ENCODE measurements at places on chromosomes 16 and 17. TPM values are rescaled to one million over a fixed set of nuclear protein-coding genes. Genes with fewer than 3 reads are reported as not detected.

DNA sequence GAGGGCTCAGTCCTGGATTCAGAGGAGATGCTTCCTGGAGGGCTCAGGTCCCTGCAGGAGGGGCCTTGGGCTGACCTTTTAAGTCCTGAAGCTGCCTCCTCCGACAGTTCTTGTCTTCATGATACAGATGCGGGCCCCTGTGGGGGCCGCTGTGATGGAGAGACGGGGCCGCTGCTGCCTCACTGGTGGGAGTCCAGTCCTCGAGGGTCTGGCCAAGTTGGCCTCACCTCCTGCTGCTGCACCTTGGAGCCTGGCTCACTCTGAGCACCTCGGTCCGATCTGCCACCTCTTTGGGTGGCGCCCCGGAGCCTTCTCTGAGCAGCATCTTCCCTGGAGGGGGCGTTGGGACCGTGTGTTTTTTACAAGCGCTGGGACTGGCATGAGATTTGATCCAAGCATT is 79.1 kb downstream of the KLHDC4 start:
- no peak for DNase-seq

DNA sequence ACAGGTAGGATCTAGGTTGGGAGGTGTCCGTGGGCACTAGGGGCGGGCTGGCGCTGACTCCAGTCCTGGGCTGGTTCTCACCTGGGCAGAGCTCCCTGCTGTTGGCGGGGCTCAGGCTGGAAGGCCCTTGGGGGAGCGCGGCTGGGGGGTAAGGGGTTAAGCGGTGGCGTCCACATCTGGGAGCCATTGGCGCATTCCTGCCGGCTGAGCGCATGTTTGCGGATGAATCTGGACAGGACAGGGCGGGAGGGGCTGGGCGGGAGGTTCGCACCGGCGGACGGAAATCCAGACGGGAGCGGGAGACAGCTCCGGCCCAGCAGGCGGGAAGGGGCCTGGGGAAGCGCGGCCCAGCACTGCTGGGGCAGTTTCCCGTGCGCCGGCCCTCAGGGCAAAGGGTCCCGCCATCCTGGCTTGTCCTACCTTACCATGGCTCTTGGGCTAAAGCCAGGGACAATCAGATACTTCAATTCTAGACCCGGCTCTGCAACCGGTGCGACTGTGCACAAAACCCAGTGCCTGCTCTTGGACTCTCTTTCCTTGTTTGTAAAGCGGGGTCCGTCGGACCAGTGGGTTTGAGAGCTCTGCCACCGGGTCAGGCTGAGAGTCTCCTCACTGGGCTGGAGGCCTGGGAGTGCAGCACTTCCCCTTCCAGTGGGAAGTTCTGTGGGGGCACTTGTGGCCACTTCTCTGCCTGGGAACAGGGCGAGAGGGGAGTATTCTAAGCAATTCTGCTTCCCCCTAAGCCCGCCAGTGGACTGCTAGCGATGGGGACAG is 7.8 kb downstream of the RARA start:
- peak; percentile 85 for DNase-seq

ACSM5 gene
- total RNA-seq: not detected

RAMP2 gene
- total RNA-seq: 2.4 TPM

QRICH2 gene
- total RNA-seq: 0.48 TPM

ADAD2 gene
- not detected for total RNA-seq

DNA sequence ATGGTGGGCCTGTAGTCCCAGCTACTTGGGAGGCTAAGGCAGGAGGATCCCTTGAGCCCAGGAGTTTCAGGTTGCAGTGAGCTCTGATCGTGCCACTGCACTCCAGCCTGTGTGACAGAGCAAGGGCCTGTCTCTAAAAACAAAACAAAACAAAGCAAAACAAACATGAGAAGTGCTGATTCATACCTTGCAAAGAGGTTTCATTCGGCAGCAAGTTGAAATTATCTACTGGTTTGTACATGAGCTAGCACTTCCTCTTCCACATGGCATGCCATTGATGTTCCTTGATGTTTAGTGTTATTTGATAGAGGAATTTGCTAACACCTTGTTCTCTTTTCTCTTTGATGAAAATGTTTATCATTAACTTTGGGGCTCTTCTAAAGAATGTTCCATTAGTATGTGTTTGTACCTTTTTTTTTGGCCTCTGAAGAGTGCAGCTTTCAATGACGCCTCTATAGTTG is 50.6 kb downstream of the SPECC1 start:
- DNase-seq: peak; percentile 26

DNA sequence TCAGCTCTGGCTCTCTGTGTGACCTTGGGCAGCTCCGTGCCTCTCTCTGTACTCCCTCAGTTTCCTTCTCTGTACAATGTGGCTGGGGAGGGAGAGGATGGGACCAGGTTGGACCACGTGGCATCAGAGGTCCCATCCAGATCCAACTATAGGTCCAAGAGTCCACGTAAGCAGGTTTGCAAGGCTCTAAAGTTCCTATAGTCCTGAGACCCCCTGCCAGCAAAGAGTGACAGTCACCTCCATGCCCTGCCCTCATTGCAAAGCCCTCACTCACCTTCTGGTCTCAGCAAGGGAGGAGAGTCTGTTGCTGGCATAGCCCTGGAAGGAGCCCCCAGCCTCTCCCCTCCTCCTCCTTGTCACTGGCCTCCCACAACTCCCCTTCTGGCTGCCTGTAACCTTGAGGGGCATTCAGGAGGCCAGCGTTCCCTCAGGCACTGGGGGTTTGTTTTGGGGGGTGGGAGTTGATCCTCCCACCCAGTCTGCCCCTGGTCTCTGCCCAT is 6.1 kb upstream of the DRC7 start:
- DNase-seq: no peak

UTS2R gene
- not detected for total RNA-seq

ABCA8 gene
- total RNA-seq: not detected

DNA sequence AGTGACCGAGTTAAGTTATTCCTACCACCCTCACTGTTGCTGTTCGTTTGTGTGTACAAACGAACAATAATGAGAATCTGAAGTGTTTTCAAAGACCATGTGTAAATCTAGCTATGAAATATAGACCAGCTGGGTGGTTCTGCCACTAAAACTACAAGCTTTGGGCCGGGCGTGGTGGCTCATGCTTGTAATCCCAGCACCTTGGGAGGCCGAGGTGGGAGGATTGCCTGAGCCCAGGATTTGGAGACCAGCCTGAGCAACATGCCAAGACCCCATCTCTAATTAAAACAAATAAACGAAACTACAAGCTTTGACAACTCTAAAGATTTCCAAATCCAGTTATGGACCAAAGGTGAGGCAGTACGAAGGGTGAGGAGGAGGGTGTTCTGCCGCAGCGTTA is 973 bp downstream of the RECQL5 start:
- DNase-seq: no peak

GRCh38 chr17:64056269-64057005 is 36.0 kb upstream of the ICAM2 start:
- no peak for DNase-seq

DNA sequence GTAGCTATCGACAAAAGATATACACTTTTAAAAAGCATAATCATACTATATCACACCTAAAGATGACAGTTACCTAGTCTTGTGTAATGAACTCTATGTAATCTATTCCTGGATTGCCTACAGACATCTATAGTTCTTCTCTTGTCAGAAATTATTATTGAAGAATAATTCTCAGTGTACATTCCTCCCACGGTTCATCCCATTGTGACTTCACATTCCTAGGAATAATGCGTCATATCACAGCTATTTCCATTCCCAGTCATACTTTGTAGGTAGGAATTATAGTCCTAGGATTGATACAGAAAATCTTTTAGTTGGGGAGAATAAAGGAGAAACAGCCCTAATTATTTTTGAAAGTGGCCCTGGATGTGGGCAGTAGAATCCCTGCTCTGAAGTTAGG is 44.0 kb upstream of the ABCC11 start:
- no peak for DNase-seq

GRCh38 chr16:57235128-57236021 is 9.7 kb upstream of the ARL2BP start:
- peak; percentile 71 for DNase-seq

KRTAP3-2 gene
- not detected for total RNA-seq

DNA sequence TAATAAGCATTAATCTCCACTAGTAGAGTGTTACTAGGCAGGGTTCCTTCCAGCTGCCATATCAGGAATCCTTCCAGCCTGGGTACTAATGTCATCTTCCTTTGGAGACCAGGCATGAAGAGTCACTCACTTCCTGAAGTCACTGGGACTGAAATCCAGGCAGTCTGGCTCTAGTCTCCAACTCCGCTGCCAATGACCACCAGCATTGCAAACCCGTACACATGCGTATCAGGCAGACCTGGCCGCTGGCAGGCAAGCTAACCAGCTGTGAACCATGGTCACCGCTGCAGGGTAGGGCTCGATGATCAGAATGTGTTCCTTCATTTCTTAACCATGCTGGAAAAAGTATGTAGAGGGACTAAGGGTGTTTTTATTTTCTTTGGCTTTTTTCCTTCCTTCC is 255.5 kb downstream of the CDH13 start:
- DNase-seq: peak; percentile 73

DNA sequence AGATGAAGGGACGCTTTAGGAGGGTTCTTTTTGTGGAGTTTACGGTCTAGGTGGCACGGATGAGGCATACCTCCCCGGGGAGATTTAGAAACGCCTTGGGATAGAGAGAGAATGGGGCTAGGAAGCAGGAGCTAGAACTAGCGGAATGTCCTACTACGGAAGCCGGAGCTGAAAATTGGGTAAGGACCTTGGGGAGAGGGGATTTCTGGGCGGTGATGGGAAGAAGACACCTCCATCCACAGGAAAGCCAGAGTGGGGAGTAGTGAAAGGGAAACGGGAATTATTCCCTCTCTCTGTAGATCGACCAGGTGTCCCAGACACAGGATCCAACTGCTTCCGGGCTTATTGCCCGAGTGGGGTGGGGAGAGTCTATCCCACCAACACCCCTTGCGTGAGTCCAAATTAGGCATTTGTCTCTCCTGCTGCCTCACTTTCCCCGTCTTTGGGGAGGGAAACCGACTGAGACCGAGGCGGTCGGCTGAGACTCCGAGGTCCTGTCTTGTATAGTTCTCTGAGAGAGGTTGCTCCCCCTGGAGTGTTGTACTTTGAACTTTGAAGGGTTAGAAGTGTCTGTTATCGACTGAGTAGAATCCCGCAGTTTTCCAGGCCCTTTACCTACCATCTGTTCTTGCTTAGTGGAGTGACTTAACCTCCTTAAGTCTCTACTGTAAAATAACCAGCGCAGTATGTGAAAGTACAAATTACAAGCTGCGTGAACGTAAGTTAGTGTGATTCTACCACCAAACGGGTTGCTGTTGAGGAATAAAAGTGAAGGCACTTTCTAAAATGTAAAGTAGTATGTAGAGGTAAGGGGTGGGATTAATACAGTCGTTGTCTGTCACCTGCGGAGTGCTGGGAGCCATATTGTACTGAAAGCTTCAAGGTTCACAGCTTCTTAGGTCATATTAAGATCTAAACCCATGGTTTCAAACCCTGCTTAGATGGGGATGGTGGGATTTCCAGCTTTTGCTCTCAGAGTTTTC is 1.0 kb downstream of the RSPRY1 start:
- peak; percentile 30 for DNase-seq

KRT36 gene
- total RNA-seq: not detected

PAFAH1B1 gene
- total RNA-seq: 93.9 TPM

- DNase-seq: no peak
Observed at GRCh38 chr16:20310421-20311395, 16.6 kb downstream of the GP2 start.

CEP20 gene
- 59.6 TPM for total RNA-seq

UNC13D gene
- not detected for total RNA-seq

SLC13A5 gene
- total RNA-seq: not detected

GRCh38 chr17:1435326-1435725 is 20.7 kb downstream of the CRK start:
- no peak for DNase-seq

TSNAXIP1 gene
- total RNA-seq: not detected

- DNase-seq: peak; percentile 45
Observed at GRCh38 chr16:65377195-65377594, 255.3 kb upstream of the CDH11 start.

GRCh38 chr16:88939972-88940861 is 36.8 kb downstream of the CBFA2T3 start:
- DNase-seq: no peak

GRCh38 chr17:45008216-45008615 is 40.1 kb upstream of the C1QL1 start:
- no peak for DNase-seq

GRCh38 chr16:3028716-3029319 is 5.0 kb downstream of the THOC6 start:
- no peak for DNase-seq

CTF1 gene
- total RNA-seq: 0.39 TPM
